ENCODE measurements at places on chromosomes 5 and 9. TPM values are rescaled to one million over a fixed set of nuclear protein-coding genes. Genes with fewer than 3 reads are reported as not detected.

DNA sequence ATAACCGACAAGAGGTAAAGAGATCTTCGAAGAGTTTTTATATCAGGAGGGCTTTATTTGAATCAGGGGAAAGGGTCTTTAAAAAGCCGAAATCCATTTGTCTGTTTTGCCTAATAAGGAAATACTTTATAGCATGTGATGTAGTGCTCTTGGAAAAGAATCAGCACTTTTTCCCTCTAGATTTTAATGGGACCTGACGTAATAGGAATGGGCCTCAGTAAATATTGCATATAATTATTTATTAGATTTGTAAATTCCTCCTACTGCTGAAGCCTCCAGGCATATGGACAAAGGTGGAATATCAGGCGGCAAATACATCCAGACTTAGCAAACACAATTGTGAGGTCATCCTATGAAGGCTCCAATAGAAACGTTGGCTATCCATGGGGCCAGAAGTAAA is 50.9 kb downstream of the ACTBL2 start:
- no peaks in the 10 kb centered on the region for H3K27me3 ChIP-seq
- DNase-seq: no peak
- no peak overlapping the region for H3K4me3 ChIP-seq
- no peak overlapping the region for H3K27ac ChIP-seq
- no peaks in the 10 kb centered on the region for H3K36me3 ChIP-seq

The BAG1 gene
- total RNA-seq: 41.0 TPM

- no peak for DNase-seq
- H3K4me1 ChIP-seq: no peaks in the 10 kb centered on the region
- no peak overlapping the region for H3K27ac ChIP-seq
- H3K36me3 ChIP-seq: no peaks in the 10 kb centered on the region
Observed at GRCh38 chr5:111502956-111503355, 9.4 kb downstream of the STARD4 start.

- no peaks in the 10 kb centered on the region for H3K27me3 ChIP-seq
- H3K4me1 ChIP-seq: no peaks in the 10 kb centered on the region
- H3K27ac ChIP-seq: no peak overlapping the region
- DNase-seq: no peak
Observed at GRCh38 chr9:83959061-83959460, 21.0 kb downstream of the HNRNPK start.

The FGF10 gene
- 15.8 TPM for total RNA-seq

The PTGES gene
- 0.93 TPM for total RNA-seq

DNA sequence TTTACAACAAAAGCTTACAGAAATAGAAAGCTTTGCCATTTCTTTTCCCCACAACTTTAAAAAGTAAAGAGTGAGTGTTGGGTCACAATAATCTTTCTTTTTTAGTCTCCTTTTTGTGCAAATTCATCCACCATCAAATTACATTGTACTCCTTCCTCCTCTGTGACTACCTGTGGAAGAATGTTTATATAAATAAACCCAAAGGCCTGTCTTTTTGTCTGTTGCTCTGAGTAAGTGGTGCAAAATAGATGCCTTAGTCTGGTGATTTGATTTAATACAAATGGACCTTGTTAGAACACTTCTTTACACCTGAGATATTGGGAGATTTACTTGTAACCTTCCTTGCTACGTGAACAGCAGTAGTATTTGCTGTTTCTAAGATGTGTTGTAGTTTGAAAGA is 53.5 kb upstream of the TAF11L2 start:
- no peaks in the 10 kb centered on the region for H3K4me1 ChIP-seq
- no peaks in the 10 kb centered on the region for H3K27me3 ChIP-seq
- DNase-seq: no peak
- no peak overlapping the region for H3K27ac ChIP-seq
- no peaks in the 10 kb centered on the region for H3K36me3 ChIP-seq
- H3K4me3 ChIP-seq: no peak overlapping the region

The ACOT12 gene
- total RNA-seq: not detected
